Dermis lymphatic vessel endothelial cell (primary cell): ENCODE measurements at places on chromosomes 2 and 18. TPM values are rescaled to one million over a fixed set of nuclear protein-coding genes. Genes with fewer than 3 reads are reported as not detected.

The LYG2 gene
- not detected in 2 replicates for total RNA-seq

The SCN2A gene
- under 0.01 TPM in 1 of 2 replicates, not detected in the other for total RNA-seq

The HAT1 gene
- total RNA-seq, result 21.9 and 23.2 TPM in 2 replicates

The CDK15 gene
- under 0.01 TPM in 1 of 2 replicates, not detected in the other for total RNA-seq

The SNTG2 gene
- 0.26 and 0.33 TPM in 2 replicates for total RNA-seq

The PTGR3 gene
- total RNA-seq, result 12.6 and 13.2 TPM in 2 replicates

The ARHGAP15 gene
- not detected in 2 replicates for total RNA-seq

The ANKRD30BL gene
- total RNA-seq, result not detected in 2 replicates

The HOXD1 gene
- total RNA-seq, result 5.9 and 10.0 TPM in 2 replicates

The ZSWIM2 gene
- not detected in 2 replicates for total RNA-seq

The PPM1B gene
- 25.4 and 28.2 TPM in 2 replicates for total RNA-seq

The CCDC141 gene
- total RNA-seq, result 1.7 and 3.7 TPM in 2 replicates

The GPR35 gene
- total RNA-seq, result 0.17 TPM in 1 of 2 replicates, not detected in the other

The ZDBF2 gene
- 12.4 and 15.2 TPM in 2 replicates for total RNA-seq

The SP110 gene
- total RNA-seq, result 1.6 and 3.8 TPM in 2 replicates

The PLCL1 gene
- total RNA-seq, result 0.11 and 0.69 TPM in 2 replicates

The SRD5A2 gene
- not detected in 2 replicates for total RNA-seq

The CPO gene
- not detected in 2 replicates for total RNA-seq

The NEU2 gene
- not detected in 2 replicates for total RNA-seq

The HOXD11 gene
- total RNA-seq, result 0.11 TPM in 1 of 2 replicates, not detected in the other

The FABP1 gene
- total RNA-seq, result not detected in 2 replicates

The MAP3K19 gene
- not detected in 2 replicates for total RNA-seq

The DIPK1C gene
- not detected in 2 replicates for total RNA-seq

The CABYR gene
- total RNA-seq, result 0.22 and 1.0 TPM in 2 replicates

The DHRS9 gene
- not detected in 2 replicates for total RNA-seq

The MALL gene
- 11.7 and 37.3 TPM in 2 replicates for total RNA-seq

The EVA1A gene
- total RNA-seq, result 17.0 and 25.4 TPM in 2 replicates

The GAD1 gene
- 0.52 and 0.76 TPM in 2 replicates for total RNA-seq

The MAPRE3 gene
- total RNA-seq, result 1.4 and 1.5 TPM in 2 replicates

The CDKL4 gene
- 0.43 and 1.5 TPM in 2 replicates for total RNA-seq

The SCN3A gene
- 0.69 and 14.8 TPM in 2 replicates for total RNA-seq

The FOXD4L1 gene
- total RNA-seq, result under 0.01 TPM in 1 of 2 replicates, not detected in the other

The C18orf63 gene
- total RNA-seq, result not detected in 2 replicates

The FLACC1 gene
- 0.86 and 0.87 TPM in 2 replicates for total RNA-seq

The ELOA2 gene
- not detected in 2 replicates for total RNA-seq

The SLC25A52 gene
- total RNA-seq, result 0.17 TPM in 1 of 2 replicates, not detected in the other

The SCYGR8 gene
- total RNA-seq, result not detected in 2 replicates

The GFPT1 gene
- 21.1 and 24.6 TPM in 2 replicates for total RNA-seq

The FOXI3 gene
- not detected in 2 replicates for total RNA-seq

The TUBA3E gene
- not detected in 2 replicates for total RNA-seq

The PCARE gene
- total RNA-seq, result not detected in 2 replicates

The AP1S3 gene
- 0.65 and 0.95 TPM in 2 replicates for total RNA-seq

The ILKAP gene
- 16.6 and 16.7 TPM in 2 replicates for total RNA-seq

The ABCB6 gene
- 18.7 and 25.5 TPM in 2 replicates for total RNA-seq

The DGUOK gene
- total RNA-seq, result 41.2 and 45.0 TPM in 2 replicates

The ACMSD gene
- not detected in 2 replicates for total RNA-seq

The SERPINB5 gene
- not detected in 2 replicates for total RNA-seq

The CD226 gene
- 1.2 and 1.5 TPM in 2 replicates for total RNA-seq

The CD8B2 gene
- not detected in 2 replicates for total RNA-seq

The IL37 gene
- total RNA-seq, result not detected in 2 replicates

The CHRND gene
- total RNA-seq, result not detected in 2 replicates

The HOXD8 gene
- 23.8 and 44.3 TPM in 2 replicates for total RNA-seq

The TACR1 gene
- not detected in 2 replicates for total RNA-seq

The VAMP5 gene
- total RNA-seq, result 89.0 and 119 TPM in 2 replicates

The COL4A4 gene
- total RNA-seq, result under 0.01 TPM in 2 replicates

The IWS1 gene
- total RNA-seq, result 27.0 and 32.7 TPM in 2 replicates
